ENCODE measurements at places on chromosomes 6 and 20.
A peak's percentile ranks its signal among the peaks of the same experiment; 100 is the strongest.

DNA sequence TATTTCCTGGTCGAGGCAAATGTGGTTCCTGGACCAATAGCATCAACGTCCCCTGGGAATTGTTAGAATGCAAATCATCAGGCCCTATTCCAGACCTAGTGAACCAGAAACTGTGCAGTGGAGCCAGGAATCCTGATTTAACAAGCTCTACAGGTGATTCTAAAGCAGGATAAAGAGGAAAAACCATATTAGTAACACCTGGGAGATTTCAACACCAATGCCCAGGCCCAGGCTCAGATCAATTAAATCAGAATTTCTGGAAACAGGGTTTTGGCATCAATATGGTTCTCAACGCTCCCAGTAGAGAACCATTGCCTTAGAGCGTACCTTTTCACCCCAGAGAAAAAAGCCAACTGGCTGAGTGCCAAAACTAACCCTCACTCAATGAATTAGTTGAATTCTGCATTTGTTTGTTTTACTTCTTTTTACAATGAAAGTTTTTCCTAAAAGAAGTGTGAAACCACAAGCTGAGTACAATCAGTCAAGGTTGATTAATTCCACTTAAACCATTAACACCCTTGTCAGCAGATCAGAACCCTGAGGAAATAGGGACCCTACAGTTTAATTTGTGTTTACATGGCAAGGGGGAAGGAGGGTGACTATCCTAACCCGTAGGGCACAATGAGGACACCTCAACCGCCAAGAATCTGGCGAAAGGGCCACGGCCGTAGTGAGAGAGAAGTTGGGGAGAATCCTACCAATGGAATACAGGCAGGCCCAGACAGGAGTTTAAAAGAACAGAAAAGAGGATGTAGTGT, 34.9 kb upstream of the LOC128125822 start:
- ATAC-seq = peak; percentile 93

GRCh38 chr6:126396131-126396530, 56.2 kb downstream of the CENPW start:
- ATAC-seq = peak; percentile 32

DNA sequence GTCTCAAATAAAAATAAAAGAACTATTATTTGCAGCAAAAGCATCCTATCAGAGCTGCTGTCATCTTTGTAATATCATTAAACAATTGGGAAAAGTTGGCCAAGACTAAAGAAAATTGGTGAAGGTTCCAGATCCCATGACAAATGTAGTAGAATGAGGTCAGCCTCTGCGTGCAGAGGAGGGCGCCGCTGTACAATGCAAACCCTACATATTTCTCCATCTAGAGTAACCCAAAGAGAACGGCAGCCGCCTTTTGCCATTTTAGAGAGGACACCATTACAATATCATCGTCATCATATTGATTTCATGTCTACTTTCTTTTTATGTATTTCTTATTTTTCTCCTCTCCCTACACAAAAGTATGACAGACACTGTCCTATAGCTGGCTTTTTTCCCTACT, 59.5 kb downstream of the ZMYND8 start:
- no peak for ATAC-seq

DNA sequence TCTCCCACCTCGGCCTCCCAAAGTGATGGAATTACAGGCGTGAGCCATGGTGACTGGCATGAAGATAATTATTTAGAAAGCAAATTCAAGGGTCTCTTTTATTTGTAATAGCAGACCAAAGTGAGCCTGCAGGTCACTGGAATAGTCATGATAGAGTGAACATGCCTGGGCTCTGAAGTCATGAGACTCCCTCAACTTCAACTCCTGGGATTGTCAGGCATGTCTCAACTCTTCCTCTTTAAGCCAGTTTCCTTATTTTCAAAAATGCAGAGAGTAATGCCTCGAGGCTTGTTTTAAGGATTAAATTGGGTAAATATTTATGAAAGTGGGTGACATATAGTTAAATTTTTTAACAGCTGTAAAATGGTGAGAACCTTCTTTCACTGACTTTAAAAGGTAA, 22.7 kb upstream of the HECA start:
- ATAC-seq = peak; percentile 82

GRCh38 chr6:40417031-40417430, 170.1 kb downstream of the LRFN2 start:
- no peak for ATAC-seq

DNA sequence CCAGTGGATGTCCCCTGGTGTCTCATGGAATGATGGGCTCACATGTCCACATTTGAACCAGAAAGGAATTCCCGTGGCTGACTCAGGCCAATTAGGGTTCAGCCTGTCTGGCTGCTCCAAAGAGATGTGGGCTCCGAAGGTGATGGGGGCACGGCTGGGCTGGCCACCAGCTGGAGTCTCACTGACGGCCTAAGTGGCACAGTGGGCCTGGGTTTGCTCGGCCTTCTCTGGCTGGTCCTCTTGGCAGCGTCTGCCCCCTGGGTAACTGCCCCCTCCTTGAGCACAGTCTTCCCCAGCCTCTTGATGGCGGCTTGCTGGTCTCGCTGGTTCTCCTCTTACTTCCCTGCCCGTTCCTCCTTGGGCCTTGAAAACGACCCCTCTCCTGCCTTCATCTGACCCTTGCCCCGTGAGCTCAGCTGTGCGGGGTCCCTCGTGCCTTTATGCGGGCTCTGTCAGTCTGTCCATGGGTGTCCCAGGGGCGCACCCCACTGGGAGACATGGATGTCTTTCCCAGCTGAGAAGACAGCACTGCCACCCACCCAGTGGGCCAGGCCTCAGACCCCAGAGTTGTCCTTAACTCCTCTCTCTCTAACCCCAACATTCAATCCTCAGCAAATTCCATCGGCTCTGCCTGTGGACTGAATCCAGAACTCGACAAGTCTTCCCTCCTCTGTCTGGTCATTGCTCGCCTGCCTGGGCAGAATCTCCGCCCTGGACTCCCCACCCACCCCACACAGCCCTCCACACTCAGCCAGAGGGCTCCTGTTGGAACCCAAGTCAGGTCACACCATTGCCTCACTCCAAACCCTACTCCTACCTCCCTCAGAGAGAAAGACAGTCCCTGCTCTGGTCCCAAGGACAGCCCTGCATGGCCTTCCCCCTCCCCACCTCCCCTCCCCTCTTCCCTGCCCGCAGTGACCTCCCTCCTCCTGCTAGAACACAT, 78.7 kb downstream of the CEBPB start:
- no peak for ATAC-seq

- no peak for ATAC-seq
Observed at GRCh38 chr20:15146948-15147347, 809.5 kb upstream of the FLRT3 start.

DNA sequence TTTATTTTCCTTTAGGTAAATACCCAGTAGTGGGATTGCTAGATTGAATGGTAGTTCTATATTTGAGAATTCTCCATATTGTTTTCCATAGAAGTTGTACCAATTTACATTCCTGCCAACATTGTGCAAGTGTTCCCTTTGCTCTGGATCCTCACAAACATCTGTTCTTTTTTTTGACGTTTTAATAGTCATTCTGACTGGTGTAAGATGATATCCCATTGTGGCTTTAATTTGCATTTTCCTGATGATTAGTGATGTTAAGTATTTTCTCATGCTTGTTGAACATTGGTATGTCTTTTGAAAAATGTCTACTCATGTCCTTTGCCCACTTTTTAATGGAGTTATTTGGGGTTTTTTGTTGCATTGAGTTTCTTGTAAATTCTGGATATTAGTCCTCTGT, 85.6 kb downstream of the UBE3D start:
- no peak for ATAC-seq

DNA sequence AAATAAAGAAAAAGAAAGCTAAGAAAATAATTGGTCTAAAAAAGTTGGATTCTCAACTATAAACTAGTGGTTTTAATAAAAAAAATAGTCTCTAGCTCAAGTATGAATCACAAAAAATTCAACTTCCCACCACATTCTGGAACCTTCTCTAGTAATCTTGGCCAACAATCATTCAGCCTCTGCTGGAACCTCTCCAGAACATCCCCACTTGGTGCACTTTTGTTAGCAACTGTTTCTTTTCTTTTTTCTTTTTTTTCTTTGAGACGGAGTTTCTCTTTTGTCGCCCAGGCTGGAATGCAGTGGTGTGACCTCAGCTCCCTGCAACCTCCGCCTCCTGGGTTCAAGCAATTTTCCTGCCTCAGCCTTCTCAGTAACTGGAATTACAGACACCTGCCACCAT, 35.7 kb downstream of the TXLNB start:
- no peak for ATAC-seq

DNA sequence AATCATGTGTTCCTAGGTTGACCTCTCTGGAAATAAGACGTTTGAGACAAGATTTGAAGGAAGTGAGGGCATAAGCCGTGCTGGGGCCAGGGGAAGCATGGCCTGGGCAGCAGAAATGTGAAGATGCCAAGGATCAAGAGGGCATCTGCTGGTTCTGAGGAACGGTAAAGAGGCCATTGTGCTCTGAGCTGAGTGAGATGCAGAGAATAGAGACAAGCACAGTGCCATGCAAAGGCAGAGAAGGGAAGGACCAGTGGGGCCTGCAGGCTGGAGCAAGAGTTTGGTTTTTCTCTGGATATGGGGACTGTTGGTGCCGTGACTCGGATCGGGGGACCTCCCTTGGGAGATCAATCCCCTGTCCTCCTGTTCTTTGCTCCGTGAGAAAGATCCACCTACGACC, 50.8 kb downstream of the SMPDL3A start:
- ATAC-seq = no peak

DNA sequence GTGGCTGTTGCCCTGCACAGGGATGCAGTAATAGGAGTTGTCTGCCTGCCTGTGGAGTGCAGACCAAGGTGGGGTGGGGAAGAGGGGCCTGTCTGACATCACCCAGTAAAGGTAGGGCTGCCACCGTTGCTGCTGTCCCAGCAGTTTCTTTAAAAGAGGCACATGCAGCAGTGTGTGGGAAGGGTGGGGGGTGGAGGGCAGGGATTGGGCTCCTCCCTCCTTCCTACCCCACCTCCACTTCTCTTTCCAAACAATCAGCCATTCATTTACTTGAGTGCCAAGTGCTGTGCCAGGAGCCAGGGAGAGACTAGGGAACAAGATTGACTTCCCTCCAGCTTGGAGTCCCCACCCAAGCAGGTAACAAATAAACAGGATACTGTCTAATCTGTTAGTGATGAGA, 66.8 kb upstream of the MYL9 start:
- no peak for ATAC-seq

GRCh38 chr6:71889366-71889765, 3.0 kb downstream of the RIMS1 start:
- ATAC-seq = no peak

Data from esophagus mucosa (tissue), 1 donor.